ENCODE measurements at places on chromosomes 12 and 14.

DNA sequence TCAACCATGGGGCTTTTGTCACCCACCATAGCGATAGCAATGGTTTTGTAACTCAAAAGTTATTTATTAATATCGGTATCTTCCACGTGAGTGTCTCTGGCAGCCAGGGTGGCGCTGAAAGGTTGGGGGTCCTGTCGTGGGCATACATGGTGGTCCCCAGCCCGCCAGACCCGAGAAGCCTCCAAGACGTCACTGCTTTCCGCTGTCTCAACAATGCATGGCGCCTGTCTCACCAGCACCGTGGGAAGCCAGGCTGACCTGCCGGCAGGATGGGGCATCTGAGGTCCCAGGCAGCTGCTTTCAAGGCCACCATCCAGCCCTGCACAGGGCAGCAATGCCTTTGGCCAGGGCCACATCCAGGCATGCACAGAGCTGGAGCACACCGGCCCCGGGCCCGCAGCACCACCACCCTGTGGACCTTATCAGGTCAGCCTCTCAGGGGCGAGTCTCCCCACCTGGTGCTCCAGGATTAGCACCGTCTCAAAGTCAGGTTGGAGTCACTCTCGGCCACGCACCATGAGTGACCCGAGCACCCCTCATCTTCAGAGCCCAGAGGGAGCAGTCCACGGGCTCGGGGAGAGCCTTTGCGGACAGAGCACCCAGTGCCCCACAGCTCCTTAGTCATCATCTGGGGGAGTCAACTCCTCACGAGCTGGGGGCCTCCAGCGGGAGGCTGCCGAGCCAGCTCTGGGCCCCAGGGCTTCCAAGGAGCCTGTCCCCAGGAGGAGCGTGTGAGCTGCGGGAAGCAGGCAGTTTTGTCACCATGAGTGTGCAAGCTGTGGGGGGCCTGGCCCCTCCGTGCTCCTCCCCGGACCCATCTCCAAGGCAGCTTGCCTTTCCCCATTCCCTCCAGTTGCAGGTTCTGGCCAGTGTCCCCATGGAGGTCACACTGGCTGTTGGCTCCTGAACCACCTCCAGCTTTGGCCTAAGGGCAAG is 14.6 kb upstream of the C14orf180 start:
- DNase-seq, result no peak

DNA sequence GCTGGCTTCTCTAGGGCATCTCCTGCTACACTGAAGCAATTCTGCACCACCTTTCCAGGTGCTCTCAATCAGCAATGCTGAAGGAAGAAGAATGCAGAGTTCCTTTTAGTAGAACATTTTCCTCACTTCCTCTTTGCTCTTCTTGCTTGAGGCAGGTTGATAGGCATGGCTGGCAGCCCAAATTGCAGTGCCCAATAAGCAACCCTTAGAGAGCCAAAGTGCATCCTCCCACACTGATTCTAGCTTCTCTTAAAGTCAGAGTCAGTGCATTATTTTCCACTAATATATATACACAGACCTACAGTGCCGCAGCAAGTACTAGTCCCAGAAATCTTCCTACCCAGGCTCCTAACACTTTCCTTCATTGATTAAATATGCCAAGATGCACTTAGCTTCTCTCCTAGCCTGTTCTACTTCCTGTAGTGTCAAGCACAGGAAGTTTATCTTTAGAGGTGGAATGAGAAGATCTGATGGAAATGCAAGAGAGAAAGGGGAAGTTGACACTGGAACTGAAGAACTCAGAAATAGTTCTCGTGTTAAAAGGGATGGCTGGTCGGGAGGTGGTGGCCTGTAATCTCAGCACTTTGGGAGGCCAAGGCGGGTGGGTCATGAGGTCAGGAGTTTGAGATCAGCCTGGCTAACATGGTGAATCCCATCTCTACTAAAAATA is 132.7 kb downstream of the SSPN start:
- DNase-seq, result no peak

DNA sequence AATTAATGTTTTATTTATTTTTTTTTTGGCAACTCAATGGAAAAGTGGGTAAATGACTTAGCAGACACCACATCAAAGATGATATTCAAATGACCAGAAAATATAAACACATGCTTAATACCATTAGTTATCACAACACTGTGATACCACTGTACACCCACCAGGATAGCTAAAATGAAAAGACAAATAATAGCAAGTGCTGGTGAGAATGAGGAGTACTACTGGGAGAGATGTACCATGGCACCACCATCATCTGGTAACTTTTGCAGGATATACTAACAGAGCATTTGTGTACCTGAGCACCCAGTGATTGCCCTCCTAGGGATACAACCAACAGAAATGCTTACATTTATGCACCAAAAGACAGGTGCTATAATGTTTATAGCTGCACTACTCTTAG is 21.9 kb downstream of the TRIM9 start:
- no peak for DNase-seq

- DNase-seq, result no peak
Measured at GRCh38 chr12:63400718-63401117, 249.7 kb upstream of the AVPR1A start.

- DNase-seq, result no peak
Measured at GRCh38 chr14:35374263-35374712, 30.3 kb downstream of the NFKBIA start.

GRCh38 chr12:121128908-121129810 is 3.5 kb upstream of the P2RX7 start:
- no peak for DNase-seq

DNA sequence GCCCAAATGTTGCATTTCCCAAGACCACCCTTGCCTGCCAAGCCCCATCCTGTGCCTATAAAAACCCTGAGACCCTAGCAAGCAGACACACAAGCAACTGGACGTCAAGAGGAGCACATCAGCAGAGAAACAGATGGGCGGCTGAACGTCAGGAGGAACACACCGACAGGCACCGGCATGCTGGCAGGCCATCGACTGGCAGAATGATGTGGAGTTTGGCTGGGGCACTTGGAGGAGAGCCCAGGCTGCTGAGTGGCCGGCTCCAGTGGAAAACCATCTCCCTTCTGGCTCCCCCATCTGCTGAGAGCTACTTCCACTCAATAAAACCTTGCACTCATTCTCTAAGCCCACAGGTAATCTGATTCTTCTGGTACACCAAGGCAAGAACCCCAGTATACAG is 130.1 kb downstream of the SLC41A2 start:
- no peak for DNase-seq

DNA sequence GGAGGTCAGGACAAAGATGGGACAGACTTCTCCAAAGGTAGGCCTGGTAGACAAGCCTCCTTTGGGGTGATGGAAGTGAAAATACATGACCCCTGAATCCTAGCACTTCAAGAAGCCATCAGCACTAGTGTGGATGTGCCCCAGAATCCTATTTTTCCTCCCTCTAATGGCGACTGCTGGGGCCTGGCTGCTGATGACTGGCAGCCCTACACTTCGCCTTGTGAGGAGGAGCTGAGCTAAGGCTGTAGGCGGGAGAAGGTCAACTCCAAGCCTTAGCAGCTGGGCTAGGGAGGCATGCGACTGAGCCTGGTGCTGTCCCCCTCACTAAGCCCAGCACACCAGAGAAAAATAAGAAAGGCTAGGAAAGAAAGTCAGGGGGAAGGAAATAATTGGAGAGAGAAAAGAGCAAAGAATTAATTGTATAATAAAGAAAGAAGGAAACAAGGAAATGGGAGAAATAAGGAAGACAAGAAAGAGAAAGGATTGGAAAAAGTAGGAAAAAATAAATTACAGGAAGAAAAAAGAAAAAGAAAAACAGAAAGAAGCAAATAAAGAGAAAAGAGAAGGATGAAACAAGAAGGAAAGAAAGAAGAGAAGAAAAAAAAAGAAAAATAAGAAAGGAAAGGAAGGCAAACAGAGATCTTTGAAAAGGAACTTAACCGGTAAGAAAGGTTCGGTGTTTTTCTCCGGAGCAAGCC is 4.7 kb upstream of the HOXC10 start:
- no peak for DNase-seq

GRCh38 chr14:80212023-80212397 is 706 bp upstream of the DIO2 start:
- no peak for DNase-seq

GRCh38 chr12:2295941-2296461 is 243.2 kb downstream of the CACNA1C start:
- no peak for DNase-seq

DNA sequence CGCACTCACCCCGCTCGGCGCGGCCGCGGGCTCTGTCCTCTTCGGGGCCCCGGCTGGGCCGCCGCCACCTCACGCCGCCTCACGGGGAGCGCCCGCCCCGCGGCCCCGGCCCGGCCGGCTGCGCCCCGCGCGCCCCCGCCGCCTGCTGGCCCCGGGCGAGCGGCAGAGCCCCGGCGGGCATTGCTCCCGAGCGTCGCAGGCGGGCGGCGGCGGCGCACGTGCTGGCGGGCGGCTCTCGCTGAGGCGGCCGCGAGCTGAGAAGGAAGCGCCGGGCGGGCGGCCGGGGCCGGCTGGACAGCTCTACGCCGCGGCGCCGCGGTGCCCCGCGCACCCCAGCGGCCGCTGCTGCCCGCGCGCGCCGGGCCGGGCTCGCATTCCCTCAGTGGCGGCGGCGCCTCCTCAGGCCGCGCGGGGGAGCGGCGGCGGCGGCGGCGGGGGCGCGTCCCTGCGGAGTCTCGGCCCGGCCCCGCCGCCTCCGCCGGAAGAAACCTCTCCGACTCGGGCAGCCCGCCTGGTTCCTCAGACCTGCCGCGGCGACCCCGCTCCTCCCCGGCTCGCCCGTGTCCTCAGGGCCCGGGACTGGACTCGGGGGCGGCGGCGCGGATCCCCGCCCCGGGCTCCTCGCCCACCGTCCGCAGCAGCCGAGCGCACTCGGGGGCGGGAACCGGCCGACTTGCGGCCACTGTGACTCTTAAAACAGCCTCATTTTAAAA is at the start of gene PITPNM2:
PITPNM2 (minus strand) TSS at position 347 of the 713 bp plus-strand sequence. CDS start 116,500 bp downstream, outside the sequence.
- peak; percentile 37 for DNase-seq

DNA sequence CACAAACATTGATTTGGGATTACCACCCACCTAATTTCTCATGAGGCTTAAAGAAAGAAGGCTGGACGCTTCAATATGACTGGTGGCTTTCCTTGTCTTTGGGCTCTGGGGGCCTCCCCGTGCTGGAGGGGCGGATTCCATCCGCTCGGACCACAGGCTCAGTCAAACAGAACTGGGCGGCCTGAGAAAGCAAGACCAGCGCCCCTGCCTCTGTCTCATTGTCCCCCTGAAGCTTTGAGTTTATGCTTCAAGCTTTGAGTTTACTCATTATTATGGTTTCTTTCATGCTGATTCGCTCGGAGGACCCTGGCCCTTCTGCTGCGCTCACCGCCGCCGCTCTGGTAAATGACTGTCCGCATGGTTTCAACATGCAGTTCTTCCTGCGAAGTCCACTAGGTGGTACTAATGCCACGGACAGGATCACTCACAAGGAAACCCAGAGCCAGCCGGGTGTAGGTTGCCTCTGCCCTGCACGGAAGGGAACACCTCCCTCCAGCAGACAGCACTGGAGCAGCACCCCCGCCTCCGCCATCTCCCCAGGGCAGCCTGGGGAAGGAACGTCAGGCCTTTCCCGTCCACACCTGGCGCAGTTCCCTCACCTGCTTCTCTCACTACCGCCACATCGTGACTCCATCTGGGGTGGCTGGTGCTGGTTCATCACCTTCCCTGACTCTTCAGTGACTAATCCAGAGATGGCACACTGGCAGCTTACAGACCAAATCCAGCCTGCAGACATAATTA is 13.2 kb upstream of the TIGAR start:
- DNase-seq, result peak; percentile 60

DNA sequence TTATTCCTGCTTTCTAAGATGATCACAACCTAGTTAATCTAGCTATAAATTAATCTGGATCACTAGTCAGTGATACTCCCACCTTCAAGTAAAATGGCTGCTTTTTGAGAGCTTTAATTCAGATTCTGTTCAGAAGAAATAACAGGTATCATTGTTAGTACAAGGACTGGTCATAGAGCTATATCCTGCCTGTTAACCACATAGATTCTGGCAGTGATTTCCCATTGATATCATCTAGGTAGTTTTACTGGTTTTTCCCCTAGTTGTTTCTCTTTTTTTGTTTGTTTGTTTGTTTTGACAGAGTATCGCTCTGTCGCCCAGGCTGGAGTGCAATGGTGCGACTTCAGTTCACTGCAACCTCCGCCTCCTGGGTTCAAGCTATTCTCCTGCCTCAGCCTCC is 39.0 kb upstream of the HIF1A start:
- no peak for DNase-seq

- DNase-seq, result no peak
Measured at GRCh38 chr14:33755358-33755757, 195.5 kb downstream of the EGLN3 start.

DNA sequence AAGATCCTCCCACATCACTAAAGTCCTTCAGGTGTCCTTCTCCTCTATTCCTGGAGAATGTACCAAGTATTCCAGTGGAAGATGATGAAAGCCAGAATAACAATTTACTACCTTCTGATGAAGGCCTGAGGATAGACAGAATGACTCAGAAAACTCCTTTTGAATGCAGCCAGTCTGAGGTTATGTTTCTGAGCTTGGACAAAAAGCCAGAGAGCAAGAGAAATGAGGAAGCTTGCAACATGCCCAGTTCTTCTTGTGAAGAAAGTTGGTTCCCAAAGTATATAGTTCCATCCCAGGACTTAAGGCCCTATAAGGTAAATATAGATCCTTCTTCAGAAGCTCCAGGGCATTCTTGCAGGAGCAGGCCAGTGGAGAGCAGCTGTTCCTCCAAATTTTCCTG is 54.6 kb upstream of the HELB start:
- no peak for DNase-seq

- no peak for DNase-seq
Measured at GRCh38 chr14:69287098-69288010, 27.4 kb downstream of the GALNT16 start.

DNA sequence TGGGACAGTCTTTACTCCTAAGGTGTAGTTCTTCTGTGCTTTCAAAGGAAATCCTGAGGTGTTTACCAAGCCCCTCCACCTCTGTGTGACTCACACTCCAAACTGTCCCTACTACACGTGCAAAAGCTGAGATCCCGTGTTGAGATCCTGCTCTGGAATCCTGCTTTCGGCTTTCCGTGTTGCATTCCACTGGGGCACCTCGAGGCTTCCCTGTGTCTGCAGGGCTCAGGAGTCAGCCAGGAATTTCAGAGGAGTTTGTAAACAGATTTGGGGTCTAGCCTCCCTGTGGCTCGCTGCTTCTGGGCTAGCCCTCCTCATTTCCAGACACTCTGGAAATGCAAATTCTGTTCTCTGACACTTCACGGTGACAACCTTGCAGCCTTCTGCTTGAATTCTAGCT is 48.4 kb downstream of the CACNA2D4 start:
- no peak for DNase-seq

DNA sequence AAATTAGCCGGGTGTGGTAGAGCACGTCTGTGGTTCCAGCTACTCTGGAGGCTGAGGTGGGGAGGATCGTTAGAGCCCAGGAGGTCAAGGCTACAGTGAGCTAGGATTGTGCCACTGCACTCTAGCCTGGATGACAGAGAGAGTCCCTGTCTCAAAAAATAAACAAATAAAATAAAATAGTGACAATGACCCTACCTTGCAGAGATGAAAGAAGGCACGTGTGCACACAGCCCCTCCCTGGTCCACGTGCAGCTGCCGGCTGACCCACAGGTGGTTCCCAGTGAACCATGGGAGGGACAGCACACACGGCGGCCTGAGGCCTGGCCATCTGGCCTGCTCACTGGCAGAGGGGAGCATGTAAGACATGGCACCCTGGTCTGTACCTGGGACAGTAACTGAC is 4.7 kb downstream of the HHIPL1 start:
- DNase-seq, result no peak

GRCh38 chr14:60734465-60735242 is at the start of gene MNAT1:
TSS of gene MNAT1 (plus strand) at chr14:60734761. CDS start at chr14:60734863, 102 bp downstream.
- DNase-seq, result peak; percentile 71

Data from NCI-H2227 treated with DMSO at 0.1 percent for 48 hours (cell line).